ENCODE measurements at places on chromosomes 2 and 18.

GRCh38 chr18:76697441-76697901, 124.9 kb upstream of the ZNF236 start:
- no peak for DNase-seq

DNA sequence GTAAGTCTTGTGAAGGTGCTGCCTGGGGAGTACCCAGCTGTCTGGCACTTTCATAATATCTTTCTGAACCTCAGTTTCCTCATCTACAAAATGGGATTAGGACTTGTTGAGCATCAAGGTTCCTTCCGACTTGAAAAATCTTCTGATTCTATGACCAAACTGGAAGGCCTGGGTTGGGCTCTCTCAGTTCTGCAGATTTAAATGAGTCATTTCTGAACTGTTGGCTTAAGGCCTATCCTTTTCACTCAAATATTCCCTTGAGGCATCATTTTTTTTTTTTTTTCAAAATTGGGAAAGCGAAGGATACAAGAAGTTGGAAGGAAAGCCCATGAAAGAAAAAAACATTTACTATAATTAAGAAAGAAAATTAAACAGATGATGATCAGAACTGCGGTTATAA, 40.8 kb upstream of the CYP1B1 start:
- DNase-seq: no peak

- no peak for DNase-seq
Measured at GRCh38 chr2:235494716-235495372, 1.0 kb downstream of the AGAP1 start.

GRCh38 chr18:59516356-59517155, 157.5 kb upstream of the LMAN1 start:
- DNase-seq: no peak

- DNase-seq: no peak
Measured at GRCh38 chr2:16635791-16636699, 29.6 kb downstream of the CYRIA start.

GRCh38 chr2:134736167-134736880, 17.5 kb upstream of the TMEM163 start:
- no peak for DNase-seq

DNA sequence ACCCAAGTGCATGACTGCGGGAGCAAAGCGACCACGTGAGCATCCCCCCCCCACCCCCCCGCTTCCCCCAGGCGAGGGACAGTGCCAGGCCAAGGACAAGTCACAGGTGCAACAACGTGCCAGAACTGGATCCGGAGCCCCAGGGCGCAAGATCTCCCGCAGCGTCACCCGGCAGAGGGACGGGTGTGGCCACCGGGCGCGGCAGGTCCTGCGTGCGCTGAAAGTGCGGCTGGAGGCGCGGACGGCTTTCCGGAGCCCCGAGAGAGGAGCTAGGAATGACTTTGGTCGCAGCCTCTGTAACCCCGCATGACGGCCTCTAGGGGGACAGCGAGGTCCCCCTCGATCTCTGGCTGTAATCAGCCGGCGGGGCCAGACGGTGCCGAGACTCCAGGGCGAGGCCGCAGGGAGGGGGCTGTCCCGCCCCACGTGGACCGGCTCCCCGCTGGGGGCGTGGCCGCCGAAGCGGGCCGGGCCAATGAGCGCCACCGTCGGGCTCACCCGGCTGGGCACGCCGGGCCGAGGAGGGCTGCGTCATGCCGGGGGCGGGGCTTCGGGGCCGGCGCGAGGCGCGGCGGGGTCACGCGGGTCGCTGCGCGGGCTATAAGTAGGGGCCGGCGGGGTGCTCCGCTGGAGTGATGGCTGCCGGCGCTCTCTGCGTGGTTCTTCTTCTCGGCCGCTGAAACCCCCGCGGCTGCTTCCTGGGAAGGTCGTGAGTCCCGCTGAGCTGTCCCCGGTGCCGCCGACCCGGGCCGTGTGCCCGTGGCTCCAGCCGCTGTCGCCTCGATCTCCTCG, at the start of gene SLC20A1:
TSS of gene SLC20A1 (plus strand) at position 630 of the 792 bp plus-strand sequence. CDS start 890 bp downstream, outside the sequence.
- DNase-seq: peak; percentile 97

GRCh38 chr2:119466373-119466772, 34.7 kb downstream of the TMEM37 start:
- DNase-seq: no peak

DNA sequence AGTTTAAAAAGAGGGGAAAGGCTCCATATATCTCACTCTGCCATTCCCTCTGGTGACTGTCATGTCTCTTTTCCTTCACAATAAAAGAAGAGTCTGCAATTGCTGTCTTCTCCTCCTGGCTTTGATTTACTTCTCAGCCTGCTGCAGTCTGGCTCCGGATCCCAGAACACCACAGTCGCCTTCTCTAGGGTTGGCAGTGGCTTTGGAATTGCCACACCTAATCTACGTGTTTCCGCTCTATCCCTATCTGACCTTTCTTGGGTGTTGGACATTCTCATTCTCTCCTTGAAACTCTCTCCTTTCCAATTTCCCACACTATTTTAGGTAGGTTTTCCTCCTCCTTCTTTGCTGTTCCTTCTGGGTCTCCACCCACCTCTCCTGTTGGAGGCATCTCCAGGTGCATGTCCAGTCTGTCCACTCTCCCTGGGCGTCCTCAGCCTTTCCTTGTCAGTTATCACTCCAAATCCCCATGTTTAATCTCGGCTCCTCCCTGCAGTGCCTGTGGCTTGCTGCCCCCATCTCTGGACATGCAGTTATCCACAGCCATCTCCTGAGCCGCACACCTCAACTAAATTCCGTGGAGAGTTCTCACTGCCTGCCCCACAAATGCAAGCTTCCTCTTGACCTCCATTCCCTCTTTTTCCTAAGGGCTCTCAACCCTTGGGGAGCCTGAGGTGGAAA, 112.8 kb downstream of the KCTD1 start:
- no peak for DNase-seq

DNA sequence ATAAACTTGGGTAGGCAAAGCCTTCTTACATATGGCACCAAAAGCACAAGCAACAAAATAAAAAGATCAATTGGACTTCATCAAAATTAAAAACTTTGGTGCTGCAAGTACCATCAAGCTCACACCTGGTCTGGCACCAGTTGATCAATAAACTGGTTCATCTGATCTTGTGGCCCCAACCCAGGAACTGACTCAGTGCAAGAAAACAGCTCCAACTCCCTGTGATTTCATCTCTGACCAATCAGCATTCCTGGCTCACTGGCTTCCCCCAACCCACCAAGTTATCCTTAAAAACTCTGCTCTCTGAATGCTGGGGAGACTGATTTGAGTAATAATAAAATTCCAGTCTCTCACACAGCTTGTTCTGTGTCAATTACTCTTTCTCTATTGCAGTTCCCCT, 8.4 kb downstream of the EPG5 start:
- no peak for DNase-seq

GRCh38 chr18:62678847-62679485, 36.4 kb upstream of the PHLPP1 start:
- DNase-seq: no peak

DNA sequence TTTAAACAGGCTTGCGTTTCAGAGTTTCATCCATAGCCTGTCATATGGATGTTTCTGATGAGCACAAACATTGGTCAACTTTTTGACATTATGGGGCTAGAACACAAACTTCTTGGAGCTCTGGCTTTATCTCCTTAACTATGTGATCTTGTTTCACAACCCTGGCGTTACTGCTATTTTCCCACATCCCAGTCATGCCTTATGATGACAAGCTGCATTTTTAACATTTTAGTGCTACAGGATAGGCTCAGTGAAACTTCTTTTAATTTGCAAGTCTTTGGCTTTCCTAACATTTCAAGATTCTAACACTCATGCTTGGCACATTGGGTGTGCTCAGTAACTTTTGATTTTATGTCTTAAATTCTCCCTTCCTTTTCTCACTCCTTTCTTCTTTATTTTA, 21.0 kb upstream of the PDE1A start:
- DNase-seq: no peak

DNA sequence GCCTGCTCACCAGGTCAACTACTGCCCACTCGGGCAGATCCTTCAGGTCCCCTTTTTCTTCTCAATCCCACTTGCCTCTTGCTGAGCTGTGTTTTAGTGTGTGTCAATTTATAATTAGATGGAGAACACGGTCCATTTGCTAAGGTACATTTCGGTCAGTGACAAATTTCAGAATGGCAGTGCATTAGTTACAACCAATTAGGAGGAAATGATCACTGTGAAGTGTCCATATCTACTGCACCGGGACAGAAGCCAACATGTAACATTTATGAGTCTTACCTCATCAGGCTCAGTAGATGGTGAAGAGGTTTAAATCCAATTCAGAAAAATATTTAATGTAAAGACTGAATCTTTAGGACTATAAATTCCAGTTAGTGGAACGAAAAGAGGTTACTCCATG, 47.7 kb downstream of the CMPK2 start:
- no peak for DNase-seq

DNA sequence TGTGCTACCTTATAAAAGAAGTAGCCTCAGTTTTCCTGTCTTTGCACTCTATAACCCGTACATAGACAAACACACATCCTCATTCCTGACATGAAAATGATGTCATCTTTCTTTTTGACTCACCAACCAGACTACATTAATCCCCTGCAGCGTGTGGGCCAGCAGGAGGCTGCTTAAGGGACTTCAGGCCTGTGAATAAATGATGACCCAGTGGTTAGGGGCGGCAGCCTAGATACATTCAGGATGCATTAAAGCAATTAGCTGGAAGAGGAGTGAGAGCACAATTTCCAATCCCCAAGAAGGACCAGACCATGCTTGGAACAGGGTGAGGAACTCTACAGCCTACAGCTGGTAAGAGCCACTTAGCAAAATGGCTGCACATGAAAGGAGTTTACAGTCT, 57.3 kb upstream of the KLF7 start:
- no peak for DNase-seq

DNA sequence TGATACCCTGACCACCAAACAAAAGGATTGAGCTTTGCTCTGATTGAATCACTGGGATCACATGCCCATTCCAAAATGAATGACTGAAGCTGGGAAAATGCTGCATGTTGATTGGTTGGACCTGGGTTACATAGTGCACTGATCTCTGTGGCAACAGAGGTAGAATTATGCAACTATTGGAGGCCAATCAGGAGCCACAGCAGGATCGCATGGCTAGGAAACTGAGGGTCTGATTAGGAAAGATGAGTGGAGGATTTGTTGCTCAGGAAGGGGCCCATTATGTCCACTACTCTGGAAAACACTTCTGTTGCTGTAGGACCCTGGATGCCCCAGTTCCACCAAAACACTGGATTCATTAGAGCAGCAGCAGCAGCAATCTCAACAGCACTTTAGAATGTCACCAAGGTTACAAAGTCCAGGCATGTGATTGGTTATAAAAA, 25.9 kb upstream of the SGPP2 start:
- DNase-seq: no peak

GRCh38 chr2:47867205-47867604, 39.1 kb downstream of the FBXO11 start:
- DNase-seq: no peak

GRCh38 chr2:183024339-183025095, 13.7 kb downstream of the NCKAP1 start:
- no peak for DNase-seq

- no peak for DNase-seq
Measured at GRCh38 chr2:98726205-98726604, 4.7 kb downstream of the MGAT4A start.

GRCh38 chr18:13453714-13454113, 235.2 kb downstream of the LDLRAD4 start:
- DNase-seq: no peak
